Memory B cell (primary cell): ENCODE measurements at places on chromosomes 7 and 10.
A peak's percentile ranks its signal among the peaks of the same experiment; 100 is the strongest.

DNA sequence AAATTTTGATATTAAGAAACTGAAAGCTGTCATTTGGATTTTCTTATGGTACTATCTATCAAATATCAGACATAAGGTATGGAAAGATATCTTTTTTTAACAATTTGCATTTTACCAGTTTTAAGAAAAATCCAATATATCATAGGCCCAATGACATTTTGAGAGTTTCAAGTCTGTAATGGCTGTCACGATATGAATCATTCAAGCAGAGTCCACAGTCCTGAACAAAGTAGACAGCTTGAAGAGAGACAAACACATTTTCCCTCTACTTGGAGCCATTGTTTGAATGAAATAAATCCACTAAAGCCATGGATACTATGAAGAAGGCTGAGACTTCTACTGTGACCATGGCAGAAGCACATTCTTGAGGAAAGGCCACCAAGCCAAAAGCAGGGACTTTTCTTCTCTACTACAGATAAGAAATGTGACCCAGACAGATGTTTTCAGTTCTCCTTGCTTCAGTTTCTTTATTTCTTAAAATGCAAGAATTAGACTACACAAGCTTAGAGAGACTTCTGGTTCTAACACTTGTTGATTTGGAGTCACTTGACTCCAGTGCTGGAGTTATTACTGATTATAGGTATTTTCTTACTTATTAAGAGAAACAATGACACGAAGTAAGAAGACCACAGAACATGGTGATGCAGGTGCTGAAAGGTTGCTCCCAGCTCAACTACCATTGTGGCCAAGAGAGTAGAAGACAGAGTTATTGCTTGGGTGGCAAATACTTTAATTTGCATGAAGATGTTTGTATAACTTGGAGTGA, 429.1 kb downstream of the KIF20B start:
- no peak overlapping the region for H3K4me3 ChIP-seq
- no peaks in the 10 kb centered on the region for H3K36me3 ChIP-seq
- H3K27me3 ChIP-seq = no peaks in the 10 kb centered on the region

- DNase-seq = no peak
- no peak overlapping the region for H3K4me3 ChIP-seq
- no peak overlapping the region for H3K27ac ChIP-seq
- H3K27me3 ChIP-seq = peaks cover 7% of the 10 kb centered on the region
- H3K4me1 ChIP-seq = no peaks in the 10 kb centered on the region
These were observed 129.6 kb upstream of the PRPS1L1 start for GRCh38 chr7:18157233-18157632.

GRCh38 chr7:156166692-156167416, 354.6 kb upstream of the SHH start:
- no peak overlapping the region for H3K4me3 ChIP-seq
- no peak for DNase-seq
- no peaks in the 10 kb centered on the region for H3K4me1 ChIP-seq
- H3K36me3 ChIP-seq = no peaks in the 10 kb centered on the region

GRCh38 chr7:39624442-39624807, 1.1 kb downstream of the RALA start:
- H3K36me3 ChIP-seq = peaks cover 2% of the 10 kb centered on the region
- peaks cover 38% of the 10 kb centered on the region for H3K4me1 ChIP-seq
- DNase-seq = peak; percentile 26

DNA sequence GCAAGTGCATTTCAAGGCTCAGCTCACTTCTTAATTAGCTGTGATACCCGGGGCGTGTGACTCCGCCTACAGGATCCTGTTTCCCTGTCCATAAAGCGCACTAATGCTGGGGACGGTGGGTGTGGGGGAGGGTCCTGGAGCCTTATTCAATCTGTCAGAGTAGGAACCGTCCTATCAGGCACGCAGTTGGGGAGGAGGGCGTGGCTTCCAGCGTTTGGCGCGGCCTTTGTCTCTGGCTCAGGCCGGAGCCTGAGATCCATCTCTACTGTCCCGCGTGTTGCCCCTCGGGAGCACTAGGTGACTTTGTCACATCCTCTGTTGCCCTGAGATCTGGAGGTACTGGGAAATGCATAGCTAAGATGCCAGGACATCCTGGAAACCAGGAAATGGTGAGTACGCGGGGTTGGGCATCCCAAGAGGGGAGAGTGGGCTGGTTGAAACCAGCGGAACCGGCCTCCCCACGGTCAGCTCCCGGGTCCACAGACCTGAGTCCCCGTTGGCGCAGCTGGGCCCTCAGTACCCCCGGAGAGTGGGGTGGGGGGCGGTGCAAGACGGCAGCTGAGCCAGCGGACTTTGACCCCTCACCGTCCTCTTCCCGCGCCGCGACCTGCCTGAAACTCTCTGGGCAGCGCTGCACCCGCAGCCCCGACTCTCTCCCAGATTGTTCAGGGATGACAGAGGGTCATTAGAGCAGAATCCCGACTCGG, 104.4 kb upstream of the ZNF92 start:
- H3K27me3 ChIP-seq = peaks cover 15% of the 10 kb centered on the region
- no peak overlapping the region for H3K27ac ChIP-seq
- DNase-seq = no peak
- H3K4me3 ChIP-seq = peak overlapping the region; percentile 81
- H3K4me1 ChIP-seq = peaks cover 9% of the 10 kb centered on the region

GRCh38 chr7:151424799-151425198, 15.0 kb upstream of the WDR86 start:
- peaks cover 4% of the 10 kb centered on the region for H3K4me1 ChIP-seq
- no peak for DNase-seq
- H3K36me3 ChIP-seq = no peaks in the 10 kb centered on the region
- H3K27ac ChIP-seq = no peak overlapping the region

GRCh38 chr10:48774416-48775205, 89.9 kb downstream of the WDFY4 start:
- peaks cover 39% of the 10 kb centered on the region for H3K36me3 ChIP-seq
- no peak overlapping the region for H3K4me3 ChIP-seq
- no peak for DNase-seq
- H3K27ac ChIP-seq = peak overlapping the region; percentile 74
- no peaks in the 10 kb centered on the region for H3K27me3 ChIP-seq
- H3K4me1 ChIP-seq = peaks cover 6% of the 10 kb centered on the region

DNA sequence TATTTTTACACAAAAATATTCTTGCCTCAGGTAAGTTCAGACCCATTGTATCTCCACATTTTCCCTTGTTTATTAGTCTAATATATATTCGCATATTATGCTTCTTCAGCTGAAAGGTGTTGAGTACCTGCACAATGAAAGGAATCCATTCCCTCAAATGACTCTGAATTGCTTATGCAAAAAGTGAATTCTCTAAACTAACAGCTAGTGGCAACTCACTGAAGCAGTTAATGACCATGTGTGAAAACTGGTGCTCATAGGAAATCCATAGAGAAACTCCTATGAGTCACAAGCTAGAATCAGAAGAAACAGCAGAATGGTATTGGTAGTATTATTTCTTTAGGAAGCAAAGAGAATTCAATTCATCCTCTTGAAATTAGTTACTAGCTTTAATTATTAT, 33.5 kb upstream of the RNF148 start:
- H3K4me3 ChIP-seq = no peak overlapping the region
- no peak for DNase-seq
- H3K27ac ChIP-seq = no peak overlapping the region
- H3K4me1 ChIP-seq = no peaks in the 10 kb centered on the region
- no peaks in the 10 kb centered on the region for H3K27me3 ChIP-seq

DNA sequence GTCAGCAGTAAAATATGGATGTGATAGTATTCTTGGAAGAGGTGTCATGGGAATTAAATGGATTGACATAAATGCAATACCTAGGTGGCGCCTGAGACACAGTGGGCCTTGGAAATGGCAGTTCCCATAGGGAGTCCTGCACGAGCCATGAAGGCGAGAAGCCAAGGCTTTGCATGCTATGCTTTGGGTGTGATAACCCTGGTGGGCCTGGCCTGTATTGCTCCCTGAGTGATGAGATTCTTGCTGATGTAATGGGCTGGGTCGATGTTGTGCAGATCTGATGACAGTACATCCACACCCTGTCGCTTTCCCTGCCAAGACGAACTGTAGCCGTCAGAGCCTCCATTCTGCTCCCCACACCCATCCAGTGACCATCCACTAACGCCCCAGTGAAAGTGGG, 46.4 kb downstream of the CREB5 start:
- no peaks in the 10 kb centered on the region for H3K4me1 ChIP-seq
- H3K27me3 ChIP-seq = peaks cover 9% of the 10 kb centered on the region
- no peaks in the 10 kb centered on the region for H3K36me3 ChIP-seq
- no peak for DNase-seq

DNA sequence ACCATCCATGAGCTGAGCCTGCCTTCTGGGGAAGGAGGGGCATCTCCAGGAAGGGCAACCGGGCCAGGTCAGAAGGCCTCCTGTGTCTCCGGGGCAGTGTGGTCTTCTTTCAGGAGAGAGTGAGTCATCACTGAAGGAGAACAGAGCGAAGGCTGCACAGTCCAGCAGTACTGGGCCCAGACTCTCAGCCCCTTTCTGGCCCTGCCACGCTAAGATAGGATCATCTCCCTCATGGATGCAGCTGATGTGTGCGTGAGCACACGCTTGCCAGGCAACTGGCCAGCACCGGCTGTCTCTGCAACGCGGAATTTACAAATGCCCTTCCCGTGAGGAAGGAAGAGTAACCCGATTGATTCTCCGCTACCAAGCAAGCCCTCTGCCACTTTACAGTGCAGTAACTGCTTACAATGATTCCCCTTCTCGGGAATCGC, 328.2 kb downstream of the TNS3 start:
- peaks cover 10% of the 10 kb centered on the region for H3K4me1 ChIP-seq
- no peaks in the 10 kb centered on the region for H3K36me3 ChIP-seq
- peak overlapping the region; percentile 63 for H3K4me3 ChIP-seq
- H3K27ac ChIP-seq = peak overlapping the region; percentile 7

- no peak overlapping the region for H3K4me3 ChIP-seq
- no peaks in the 10 kb centered on the region for H3K4me1 ChIP-seq
- no peak overlapping the region for H3K27ac ChIP-seq
- no peak for DNase-seq
- peaks cover 3% of the 10 kb centered on the region for H3K27me3 ChIP-seq
These were observed 164.9 kb upstream of the RHOBTB1 start for GRCh38 chr10:61108915-61109314.

- DNase-seq = peak; percentile 62
- no peaks in the 10 kb centered on the region for H3K27me3 ChIP-seq
- peak within 1 kb of the TSS; percentile 88 for H3K27ac ChIP-seq
- H3K4me1 ChIP-seq = peaks cover 9% of the 10 kb centered on the region
- H3K4me3 ChIP-seq = peak within 1 kb of the TSS; percentile 94
- no peaks in the 10 kb centered on the region for H3K36me3 ChIP-seq
These were observed at the start of gene PUS7 for GRCh38 chr7:105521717-105522463. Gene PUS7 (minus strand): TSS chr7:105522271. CDS start chr7:105508512, 13,759 bp downstream.

DNA sequence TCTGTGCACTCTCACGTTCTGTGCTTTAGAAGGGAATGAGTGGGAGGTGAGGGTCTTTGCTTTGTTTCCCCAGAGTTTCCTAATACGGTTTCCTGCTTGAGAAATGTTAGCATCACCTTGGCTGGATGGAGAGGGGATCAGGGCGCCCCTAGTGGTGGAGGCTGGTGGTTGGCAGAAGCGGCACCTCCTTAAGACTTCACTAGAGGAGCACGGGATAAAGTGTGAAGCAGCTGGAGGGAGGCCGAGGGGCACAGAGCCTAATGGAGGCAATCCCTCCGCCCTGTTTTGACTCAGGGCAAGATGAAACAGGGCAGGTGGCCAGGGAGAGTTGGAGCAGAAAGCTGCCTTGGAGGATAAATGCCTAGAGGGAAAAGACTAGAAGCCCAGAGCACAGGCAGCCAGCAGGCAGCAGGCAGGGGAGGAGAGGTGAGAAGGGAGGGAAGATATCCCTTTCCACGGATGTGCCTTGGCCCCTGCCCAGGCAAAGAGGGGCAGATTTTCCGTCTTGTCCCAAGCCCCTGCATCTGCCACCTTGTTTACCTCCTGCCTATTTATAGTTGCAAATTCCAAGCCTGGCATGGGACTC, 56.0 kb upstream of the BTRC start:
- no peak overlapping the region for H3K27ac ChIP-seq
- H3K36me3 ChIP-seq = no peaks in the 10 kb centered on the region
- H3K27me3 ChIP-seq = peaks cover 26% of the 10 kb centered on the region
- peak; percentile 75 for DNase-seq

GRCh38 chr7:41438705-41439514, 264.0 kb downstream of the INHBA start:
- DNase-seq = no peak
- H3K36me3 ChIP-seq = no peaks in the 10 kb centered on the region
- no peaks in the 10 kb centered on the region for H3K4me1 ChIP-seq
- H3K27me3 ChIP-seq = peaks cover 3% of the 10 kb centered on the region

DNA sequence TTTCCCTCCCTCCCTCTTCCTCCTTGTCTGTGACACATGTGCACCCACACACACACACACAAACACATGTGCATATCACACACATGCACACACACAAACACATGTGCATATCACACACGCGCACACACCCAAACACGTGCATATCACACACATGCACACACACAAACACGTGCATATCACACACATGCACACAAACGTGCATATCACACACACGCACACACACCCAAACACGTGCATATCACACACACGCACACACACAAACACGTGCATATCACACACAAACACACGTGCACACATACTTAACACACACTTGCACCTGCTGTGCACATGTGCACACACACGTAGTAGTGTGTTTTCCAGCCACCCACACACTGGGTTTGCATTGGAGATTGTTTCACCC, 29.4 kb upstream of the KNDC1 start:
- DNase-seq = no peak
- H3K36me3 ChIP-seq = no peaks in the 10 kb centered on the region
- H3K27me3 ChIP-seq = peaks cover 11% of the 10 kb centered on the region
- H3K4me3 ChIP-seq = no peak overlapping the region

- DNase-seq = no peak
- no peaks in the 10 kb centered on the region for H3K36me3 ChIP-seq
- H3K4me3 ChIP-seq = no peak overlapping the region
- H3K27ac ChIP-seq = no peak overlapping the region
- H3K4me1 ChIP-seq = no peaks in the 10 kb centered on the region
These were observed 2.5 kb upstream of the ITIH2 start for GRCh38 chr10:7700577-7701125.

GRCh38 chr10:68526634-68527307, 552 bp downstream of the SLC25A16 start:
- peak overlapping the region; percentile 83 for H3K4me3 ChIP-seq
- peaks cover 4% of the 10 kb centered on the region for H3K36me3 ChIP-seq
- H3K27ac ChIP-seq = peak overlapping the region; percentile 87

- peaks cover 3% of the 10 kb centered on the region for H3K27me3 ChIP-seq
- DNase-seq = no peak
- H3K27ac ChIP-seq = no peak overlapping the region
These were observed 235.5 kb downstream of the ZEB1 start for GRCh38 chr10:31554556-31554955.

DNA sequence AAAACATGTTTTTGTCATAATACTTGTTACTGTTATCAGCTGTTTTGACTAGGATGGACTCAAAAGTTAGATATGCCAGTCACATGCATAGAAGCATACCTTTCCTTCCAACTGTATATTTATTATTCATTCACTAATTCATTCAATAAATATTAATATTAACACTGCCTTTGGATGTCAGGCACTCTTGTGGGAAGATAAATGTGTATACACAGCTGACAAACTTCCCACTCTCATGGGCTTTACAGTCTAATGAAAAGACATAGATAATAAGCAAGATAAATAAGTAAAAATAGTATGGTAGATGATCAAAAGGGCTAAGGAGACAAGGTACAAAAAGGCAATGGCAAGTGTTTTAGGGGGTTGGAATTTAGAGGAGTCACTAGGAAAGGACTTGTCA, 180.1 kb upstream of the SMIM30 start:
- DNase-seq = no peak
- H3K4me3 ChIP-seq = no peak overlapping the region
- no peaks in the 10 kb centered on the region for H3K36me3 ChIP-seq
- peaks cover 3% of the 10 kb centered on the region for H3K27me3 ChIP-seq
- H3K27ac ChIP-seq = no peak overlapping the region
- H3K4me1 ChIP-seq = no peaks in the 10 kb centered on the region

- no peaks in the 10 kb centered on the region for H3K27me3 ChIP-seq
- peaks cover 8% of the 10 kb centered on the region for H3K36me3 ChIP-seq
- H3K27ac ChIP-seq = no peak overlapping the region
- no peak for DNase-seq
- peaks cover 3% of the 10 kb centered on the region for H3K4me1 ChIP-seq
- no peak overlapping the region for H3K4me3 ChIP-seq
These were observed 578.9 kb downstream of the AUTS2 start for GRCh38 chr7:70177166-70177565.
